SIG-M5 (cell line): ENCODE measurements at places on chromosomes 2 and 18.

- no peak for DNase-seq
These were observed 68.5 kb upstream of the SH3RF3 start for GRCh38 chr2:109060496-109060895.

DNA sequence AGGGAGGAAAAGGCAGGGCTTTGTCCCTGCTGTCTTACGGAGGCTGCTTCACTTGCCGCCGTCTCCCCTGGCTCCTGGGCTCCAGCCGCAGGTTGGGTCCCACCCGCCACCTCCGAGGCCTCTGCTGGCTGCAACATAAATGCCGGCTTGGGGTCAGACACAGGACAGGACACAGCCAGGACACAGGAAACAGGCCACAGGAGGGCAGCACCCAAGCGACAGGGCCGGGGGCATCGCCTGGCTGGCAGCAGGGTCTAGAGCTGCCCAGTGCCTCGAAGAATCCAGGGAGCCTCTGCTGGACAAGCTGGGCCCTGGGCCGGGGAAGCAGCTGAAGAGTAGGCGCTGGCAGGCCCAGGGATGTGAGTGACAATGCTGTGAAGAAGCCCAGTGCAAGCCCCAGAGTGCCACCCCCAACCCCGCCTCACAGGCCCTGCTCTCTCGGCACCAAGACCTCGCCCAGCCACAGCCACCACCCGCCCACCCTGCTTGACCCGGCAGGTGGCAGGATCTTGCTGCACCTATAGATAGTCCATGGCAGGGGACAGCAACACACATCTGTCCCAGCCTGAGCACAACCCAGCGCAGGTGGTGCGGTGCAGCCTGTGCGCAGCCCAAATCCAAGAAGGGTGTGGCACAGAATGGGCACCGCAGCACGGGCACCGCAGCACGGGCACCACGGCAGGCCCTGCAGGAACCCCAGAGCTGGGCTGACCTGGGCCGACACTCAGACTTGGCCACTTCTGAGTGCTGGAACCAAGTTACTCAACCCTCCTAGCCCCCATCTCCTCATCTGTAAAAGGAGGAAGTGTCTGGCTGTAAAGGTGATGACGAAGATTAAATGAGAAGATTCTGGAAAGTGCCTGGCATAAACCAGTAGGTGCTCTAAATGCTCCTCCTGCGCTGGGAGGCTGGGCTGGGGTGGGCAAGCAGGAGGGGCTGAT lies 55.6 kb downstream of the BIN1 start:
- DNase-seq = no peak

GRCh38 chr2:103785432-103785831 lies 1023.6 kb downstream of the TMEM182 start:
- no peak for DNase-seq

GRCh38 chr2:172742931-172743540 lies 7.4 kb downstream of the RAPGEF4 start:
- no peak for DNase-seq

DNA sequence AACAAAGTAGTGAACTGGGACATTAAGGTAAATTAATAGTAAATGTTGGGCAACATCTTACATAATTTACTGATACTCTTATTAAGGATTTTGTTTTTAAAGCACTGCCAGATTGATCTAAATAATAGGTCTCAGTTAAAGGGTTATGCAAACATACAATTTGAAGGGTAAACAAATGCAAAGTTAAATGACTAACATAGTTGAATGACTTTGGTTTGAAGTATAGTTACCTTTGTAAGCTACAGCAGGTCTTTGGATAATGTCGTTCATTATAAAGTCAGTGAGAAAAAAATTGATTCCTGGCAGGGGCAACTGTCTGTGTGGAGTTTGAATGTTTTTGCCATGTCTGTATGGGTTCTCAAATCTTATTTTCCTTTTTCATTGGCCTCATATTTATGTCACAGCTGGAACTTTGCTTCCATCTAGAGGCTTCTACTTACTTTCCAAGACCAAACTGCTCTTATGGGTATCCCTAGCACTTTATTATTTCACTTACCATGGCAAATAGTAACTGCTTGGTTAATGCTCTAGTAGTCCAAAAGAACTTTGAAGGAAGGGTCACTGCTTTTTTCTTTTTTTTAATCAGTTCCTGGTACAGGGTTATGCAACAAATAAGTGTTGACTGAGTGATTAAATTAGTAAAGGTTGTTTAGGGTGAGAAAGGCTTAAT lies 107.8 kb downstream of the NBEAL1 start:
- no peak for DNase-seq

- DNase-seq = no peak
These were observed 11.8 kb downstream of the IWS1 start for GRCh38 chr2:127514485-127514884.

GRCh38 chr2:84631047-84631446 lies 114.7 kb downstream of the DNAH6 start:
- DNase-seq = no peak

GRCh38 chr2:69582582-69583176 lies 60.9 kb downstream of the AAK1 start:
- DNase-seq = no peak

GRCh38 chr18:35953688-35954087 lies 18.8 kb upstream of the RMP24 start:
- no peak for DNase-seq

DNA sequence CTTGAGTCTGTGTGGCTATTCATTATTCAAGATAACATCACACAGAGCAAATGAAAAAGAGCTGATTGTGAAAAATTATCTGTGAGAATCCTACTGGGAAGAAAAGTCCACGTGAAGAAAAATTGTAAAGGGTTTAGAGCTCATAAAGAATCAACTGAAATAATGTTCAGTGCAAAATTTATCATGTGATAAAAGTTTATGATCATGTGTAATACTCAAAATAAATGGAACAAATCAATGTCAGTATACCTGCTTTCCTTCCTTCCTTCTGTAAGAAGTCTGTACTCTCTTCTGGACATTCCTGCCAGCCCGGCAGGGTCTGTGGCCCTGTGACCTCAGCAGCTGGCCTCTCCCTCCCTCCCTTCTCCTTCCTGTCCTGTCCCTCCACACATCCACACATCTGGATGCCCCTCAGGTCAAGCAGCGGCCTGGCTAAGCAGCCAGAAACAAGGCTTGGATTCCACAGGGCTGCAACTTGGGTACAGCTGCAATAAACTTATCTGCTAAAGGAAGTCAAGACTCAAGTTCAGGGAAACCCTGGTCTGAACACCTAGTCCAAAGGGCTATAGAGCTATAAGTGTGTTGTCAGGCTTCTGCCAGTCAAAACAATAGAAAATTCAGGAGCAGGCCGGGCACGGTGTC lies 172.1 kb downstream of the MREG start:
- no peak for DNase-seq

- DNase-seq = no peak
These were observed 47.7 kb upstream of the POMC start for GRCh38 chr2:25215948-25216679.

- DNase-seq = no peak
These were observed 3.6 kb downstream of the FZD5 start for GRCh38 chr2:207766041-207766551.

DNA sequence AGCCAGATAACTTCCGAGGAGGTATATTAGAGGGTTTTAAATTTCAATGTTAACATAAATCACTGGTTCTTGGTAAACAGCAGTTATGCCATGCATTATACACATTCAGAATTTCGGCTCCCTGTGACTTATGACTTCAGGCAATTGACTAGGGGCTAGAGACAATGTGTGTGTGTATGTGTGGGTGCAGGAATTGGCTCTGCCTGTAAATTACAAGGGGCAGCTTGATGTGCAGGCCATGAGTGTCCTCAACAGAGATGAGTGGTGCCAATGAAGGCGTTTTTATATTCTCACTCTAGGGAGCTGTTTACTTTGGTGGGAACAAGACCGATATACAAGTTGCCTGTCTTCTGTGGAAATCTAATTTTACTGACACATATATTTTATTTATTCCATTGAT lies 161.6 kb downstream of the CSRNP3 start:
- no peak for DNase-seq

DNA sequence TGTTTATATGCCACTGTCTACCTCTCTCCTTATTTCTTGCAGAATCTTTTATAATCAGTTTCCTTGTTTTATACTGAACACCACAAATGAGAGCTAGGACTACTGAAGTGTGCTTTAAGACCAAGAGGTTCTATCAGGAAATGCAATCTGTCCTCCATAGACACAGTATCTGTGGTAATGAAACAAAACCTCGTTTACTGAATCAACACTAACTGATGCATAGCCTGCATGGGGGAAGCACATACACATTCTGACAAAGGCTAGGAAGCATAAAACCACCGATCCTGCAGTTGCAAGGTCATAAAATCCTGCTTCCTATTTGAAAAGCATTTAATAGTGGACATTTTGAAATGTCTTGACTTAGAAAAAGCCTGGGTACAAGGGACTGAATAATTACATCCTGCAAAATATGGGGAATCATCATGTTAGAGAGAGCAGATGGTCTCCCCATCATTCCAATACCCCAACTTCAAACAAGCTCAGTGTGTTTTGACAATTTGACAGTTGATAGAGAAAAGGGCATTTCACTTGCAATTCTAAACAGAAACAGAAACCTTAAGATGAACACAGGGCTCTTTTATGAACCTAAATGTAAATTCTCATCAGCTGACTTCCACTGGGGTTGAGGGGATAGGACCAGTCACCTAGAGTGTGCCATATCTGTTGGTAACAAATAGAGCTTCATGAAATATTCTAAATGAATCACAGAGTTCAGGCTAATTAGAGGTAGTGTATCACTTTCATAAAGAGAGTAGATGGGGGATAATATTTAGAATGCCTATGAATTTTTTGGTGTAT lies 1845.6 kb upstream of the PIK3C3 start:
- no peak for DNase-seq

GRCh38 chr2:197435598-197436420 lies 981 bp upstream of the SF3B1 start:
- no peak for DNase-seq

DNA sequence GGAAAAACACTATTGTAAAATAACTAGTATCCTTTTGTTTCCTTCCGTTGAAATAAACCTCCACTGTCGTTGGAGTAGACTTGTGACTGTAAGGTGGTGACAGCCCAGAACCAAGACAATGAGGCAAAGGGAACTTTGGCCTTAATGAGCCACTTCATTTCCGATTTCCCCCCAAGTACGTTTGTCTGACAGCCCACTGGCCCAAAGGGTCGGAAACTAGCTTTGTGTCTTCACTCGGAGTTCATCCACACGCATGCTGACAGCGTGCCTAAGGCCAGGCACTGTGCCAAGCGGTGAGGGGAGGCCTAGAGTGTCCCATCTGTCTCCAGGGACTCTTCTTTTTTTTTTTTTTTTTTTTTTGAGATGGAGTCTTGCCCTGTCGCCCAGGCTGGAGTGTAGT lies 21.0 kb downstream of the HJURP start:
- DNase-seq = no peak

- no peak for DNase-seq
These were observed 307.7 kb downstream of the STK39 start for GRCh38 chr2:167939514-167940345.

GRCh38 chr2:240723851-240724250 lies 32.2 kb downstream of the AQP12A start:
- DNase-seq = no peak

DNA sequence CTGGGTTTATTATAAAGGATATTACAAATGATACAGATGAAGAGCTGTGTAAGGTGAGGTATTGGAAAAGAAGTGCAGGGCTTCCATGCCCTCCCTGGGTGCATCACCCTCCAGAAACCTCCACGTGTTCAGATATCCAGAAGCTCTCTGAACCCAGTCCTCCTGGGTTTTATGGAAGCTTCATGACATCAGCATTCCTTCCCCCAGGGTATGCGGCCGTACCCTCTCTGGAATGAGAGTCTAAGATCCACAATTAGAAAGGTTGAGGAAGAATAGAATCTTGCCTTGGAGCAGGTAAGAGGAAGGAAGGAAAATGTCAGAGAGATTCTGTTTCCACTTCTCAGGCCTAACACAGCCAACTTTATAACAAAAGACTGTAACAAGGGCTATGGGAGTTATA lies 208.2 kb upstream of the DCC start:
- no peak for DNase-seq

DNA sequence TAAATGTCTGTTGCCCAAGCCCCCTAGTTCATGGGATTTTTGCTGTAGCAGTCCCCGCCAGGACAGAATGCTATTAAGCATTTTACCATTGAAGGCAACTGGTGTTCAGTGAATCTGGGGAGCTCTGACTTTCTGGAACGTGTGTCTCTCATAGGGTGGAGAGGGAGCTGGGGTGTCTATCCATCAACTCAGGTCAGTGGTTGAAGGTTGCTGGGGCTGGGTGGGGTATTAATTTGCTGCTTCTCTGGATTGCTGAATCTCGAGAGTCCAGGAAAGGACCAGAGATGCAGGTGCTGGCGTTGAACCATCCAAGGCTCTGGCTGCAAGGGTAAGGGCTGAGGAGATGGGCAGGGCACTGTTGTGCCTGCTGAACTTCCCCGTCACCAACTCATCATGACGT lies 66.8 kb upstream of the NCK2 start:
- no peak for DNase-seq

- DNase-seq = no peak
These were observed 575.1 kb upstream of the CDH7 start for GRCh38 chr18:65175681-65176080.

- DNase-seq = no peak
These were observed 14.3 kb downstream of the DSG2 start for GRCh38 chr18:31512203-31512764.

- no peak for DNase-seq
These were observed 251.6 kb downstream of the AFF3 start for GRCh38 chr2:99890568-99891427.

DNA sequence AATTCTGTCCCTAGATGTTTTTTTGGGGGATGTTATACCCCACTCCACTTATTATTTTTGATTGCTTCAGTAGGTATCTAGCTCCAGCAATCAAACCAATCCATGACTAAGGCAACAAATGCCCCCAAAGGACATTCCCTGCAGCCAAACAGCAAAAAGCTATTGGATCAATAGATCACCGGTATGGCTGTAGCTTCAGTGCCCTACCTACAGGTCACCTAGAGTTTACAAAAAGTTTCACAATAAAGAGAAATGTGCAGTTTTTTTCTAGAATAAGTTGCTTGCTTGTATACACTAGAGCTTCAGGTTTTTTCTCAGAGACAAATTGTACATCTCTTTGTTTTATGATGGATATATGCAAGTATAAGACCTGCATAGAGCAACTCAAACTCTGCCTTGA lies 27.7 kb downstream of the PDE11A start:
- DNase-seq = no peak

- no peak for DNase-seq
These were observed 25.9 kb downstream of the TTLL4 start for GRCh38 chr2:218736531-218736930.
